Trophoblast cell (in vitro differentiated cells and primary cell): ENCODE measurements at places on chromosomes 16 and 17.

DNA sequence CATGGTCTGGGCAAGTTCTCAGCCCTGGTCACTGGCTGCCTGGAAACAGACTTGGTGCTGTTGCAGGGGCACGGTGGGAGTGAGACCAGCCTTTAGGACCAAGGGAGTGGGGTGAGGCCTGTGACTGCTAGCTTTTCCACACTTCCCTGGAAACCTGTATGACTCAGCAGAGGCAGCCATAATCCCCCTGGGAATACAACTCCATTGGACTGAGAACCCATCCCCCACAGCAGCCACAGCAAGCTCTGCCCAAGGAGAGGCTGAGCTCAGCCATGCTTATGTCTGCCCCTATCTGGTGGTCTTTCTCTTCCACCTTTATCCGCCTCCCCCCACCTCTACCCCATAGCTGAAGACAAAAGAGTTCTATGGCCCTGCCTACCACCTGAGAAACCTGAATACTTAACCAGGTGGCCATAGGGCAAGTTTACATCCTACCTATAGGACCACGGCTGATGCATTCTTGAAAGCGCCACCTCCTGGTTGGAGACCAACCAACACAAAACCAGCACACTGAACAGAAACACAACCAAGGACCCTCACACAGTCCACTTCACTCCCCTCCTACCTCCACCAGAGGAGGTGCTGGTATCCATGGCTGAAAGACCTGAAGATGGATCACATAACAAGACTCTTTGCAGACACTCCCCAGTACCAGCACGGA, 816.2 kb upstream of the SOX9 start:
- no peak for DNase-seq
- H3K36me3 ChIP-seq = no peaks in the 10 kb centered on the region
- no peak overlapping the region for H3K4me3 ChIP-seq
- H3K4me1 ChIP-seq = no peaks in the 10 kb centered on the region

DNA sequence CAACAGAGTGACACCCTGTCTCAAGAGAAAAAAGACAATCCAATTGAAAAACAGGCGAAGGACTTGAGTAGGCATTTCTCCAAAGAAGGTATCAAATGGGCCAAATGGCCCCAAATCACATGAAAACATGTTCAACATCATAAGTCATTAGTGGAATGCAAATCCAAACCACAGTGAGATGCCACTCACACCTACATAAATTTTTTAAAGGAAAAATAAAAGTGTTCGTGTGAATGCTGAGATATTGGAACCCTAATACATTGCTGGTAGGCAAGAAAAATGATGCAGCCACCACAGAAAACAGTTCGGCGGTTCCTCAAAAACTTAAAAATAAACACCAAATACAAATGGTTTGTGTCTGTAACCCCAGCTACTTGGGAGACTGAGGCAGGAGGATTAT, 45.2 kb downstream of the PIGL start:
- no peaks in the 10 kb centered on the region for H3K4me1 ChIP-seq
- H3K4me3 ChIP-seq = no peak overlapping the region
- DNase-seq = no peak
- no peak overlapping the region for H3K27ac ChIP-seq
- H3K27me3 ChIP-seq = no peaks in the 10 kb centered on the region

DNA sequence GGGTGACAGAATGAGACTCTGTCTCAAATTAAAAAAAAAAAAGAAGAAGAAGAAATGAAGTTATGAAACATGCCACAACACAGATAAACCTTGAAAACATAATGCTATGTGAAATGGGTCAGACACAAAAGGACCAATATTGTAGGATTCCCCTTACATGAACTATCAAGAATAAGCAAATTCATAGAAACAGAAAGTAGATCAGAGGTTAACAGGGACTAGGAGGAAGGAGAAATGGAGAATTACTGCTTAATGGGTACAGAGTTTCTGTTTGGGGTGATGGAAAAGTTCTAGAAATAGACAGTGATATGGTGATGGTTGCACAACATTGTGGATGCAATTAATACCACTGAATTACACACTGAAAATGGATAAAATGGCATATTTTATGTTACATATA, 16.3 kb downstream of the RANBP10 start:
- no peak overlapping the region for H3K4me3 ChIP-seq
- peaks cover 9% of the 10 kb centered on the region for H3K36me3 ChIP-seq
- no peaks in the 10 kb centered on the region for H3K27me3 ChIP-seq
- H3K27ac ChIP-seq = no peak overlapping the region
- no peak for DNase-seq

DNA sequence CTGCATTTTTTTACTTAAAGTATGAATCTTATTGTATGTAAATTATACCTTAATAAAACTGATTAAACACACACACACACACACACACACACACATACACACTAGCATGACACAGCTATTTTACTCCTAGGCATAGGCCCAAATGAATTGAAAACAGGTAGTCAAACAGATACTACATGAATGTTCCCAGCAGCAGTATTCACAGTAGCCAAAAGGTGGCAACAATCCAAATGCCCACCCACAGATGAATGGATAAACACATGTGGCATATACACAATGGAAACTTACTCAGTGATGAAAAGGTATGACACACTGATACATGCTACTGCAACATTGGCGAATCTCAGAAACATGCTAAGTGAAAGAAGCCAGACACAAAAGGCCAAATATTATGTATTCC, 223.5 kb downstream of the CYB561 start:
- DNase-seq = no peak
- no peaks in the 10 kb centered on the region for H3K27me3 ChIP-seq
- H3K4me3 ChIP-seq = no peak overlapping the region

- DNase-seq = peak; percentile 1
- no peaks in the 10 kb centered on the region for H3K4me1 ChIP-seq
- H3K27ac ChIP-seq = no peak overlapping the region
- no peaks in the 10 kb centered on the region for H3K36me3 ChIP-seq
These were observed 55.4 kb downstream of the GP2 start for GRCh38 chr16:20271893-20272292.

- H3K27ac ChIP-seq = no peak overlapping the region
- H3K4me1 ChIP-seq = no peaks in the 10 kb centered on the region
- H3K4me3 ChIP-seq = no peak overlapping the region
- H3K36me3 ChIP-seq = no peaks in the 10 kb centered on the region
- H3K27me3 ChIP-seq = no peaks in the 10 kb centered on the region
These were observed 90.3 kb downstream of the EMP2 start for GRCh38 chr16:10490141-10490540.

DNA sequence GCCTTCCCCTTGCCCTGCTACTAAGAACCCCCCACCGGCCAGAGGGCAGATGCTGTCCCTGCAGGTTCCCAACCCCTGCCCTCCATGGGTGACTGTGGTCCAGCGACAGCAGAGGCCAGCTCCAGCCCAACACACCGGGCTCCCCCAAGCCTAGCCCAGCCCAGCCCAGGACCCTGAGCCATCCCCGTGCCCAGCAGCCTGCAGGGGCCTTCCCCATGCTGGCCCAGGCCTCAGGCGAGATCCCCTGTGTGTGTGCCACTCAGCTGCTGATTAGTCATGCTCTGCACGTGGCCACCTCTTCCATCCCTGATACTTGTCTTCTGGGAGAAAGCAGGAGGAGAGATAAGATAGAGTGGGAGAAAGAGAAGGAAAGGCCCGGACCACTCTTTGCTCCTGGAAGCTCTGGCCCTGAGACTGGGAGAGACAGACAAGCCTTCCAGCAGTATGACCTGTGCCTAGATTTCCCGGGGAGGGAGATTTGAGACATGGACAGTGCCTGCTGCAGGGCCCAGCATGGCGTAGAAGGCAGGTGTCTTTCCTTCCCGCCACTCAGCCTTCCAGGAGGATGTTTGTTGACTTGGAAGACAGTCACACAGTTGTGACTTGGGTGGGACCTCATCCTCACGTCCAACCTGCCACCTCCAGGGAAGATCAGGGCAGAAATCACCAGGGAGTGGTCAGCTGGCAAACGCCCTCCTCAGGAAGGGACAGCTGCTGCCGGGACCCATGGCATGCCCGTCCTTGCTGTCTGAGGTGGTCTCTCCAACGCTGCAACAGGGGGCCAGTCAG, 41.3 kb upstream of the RASD1 start:
- no peak for DNase-seq
- no peak overlapping the region for H3K27ac ChIP-seq
- H3K27me3 ChIP-seq = no peaks in the 10 kb centered on the region
- no peaks in the 10 kb centered on the region for H3K4me1 ChIP-seq

DNA sequence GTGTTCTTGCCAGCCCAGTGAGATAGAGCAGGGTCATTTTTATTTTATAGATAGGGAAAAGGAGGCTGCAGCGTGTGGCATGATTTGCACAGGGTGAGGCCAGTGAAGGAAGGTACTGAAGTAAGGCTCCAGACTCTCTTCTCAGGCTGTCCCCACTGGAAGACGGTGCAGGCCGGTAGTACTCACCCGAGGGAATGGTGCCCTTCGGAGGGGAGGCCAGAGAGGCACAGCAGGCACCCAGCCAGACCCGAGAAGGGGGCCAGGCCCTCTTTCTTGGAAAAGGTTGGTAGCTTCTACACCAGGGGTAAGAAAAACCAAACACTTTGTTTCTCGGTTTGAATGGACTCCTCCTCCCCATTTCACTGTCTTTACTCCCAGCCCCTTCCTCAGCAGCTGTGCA, 288 bp downstream of the ANKRD40CL start:
- no peaks in the 10 kb centered on the region for H3K36me3 ChIP-seq
- H3K4me1 ChIP-seq = peaks cover 14% of the 10 kb centered on the region
- DNase-seq = no peak
- H3K27me3 ChIP-seq = no peaks in the 10 kb centered on the region

DNA sequence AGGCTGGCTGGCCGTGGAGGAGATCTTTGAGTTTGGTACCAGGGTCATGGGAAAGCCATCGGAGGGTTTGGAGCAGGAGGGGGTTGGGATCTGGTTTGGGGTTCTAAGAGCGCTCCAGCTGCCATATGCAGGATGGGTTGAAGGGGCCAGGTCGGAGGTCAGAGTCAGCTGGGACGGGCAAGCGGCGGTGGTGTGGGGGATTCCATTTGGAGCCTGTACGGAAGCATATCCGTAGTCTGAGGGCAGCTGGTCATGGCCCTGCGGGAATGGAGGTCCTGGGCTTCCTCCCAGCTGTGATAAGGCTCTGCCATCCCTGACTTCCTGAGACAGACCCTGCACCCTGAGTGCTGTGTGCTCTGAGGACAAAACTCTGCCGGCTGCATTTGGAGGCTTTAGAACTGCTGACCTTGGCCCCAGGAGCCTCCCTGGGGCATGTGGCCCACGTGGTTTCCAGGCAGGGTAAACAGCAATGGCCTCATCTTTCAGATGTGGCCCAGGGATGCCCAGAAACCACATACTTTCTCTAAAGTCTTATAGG, 46.5 kb downstream of the ATP2C2 start:
- no peaks in the 10 kb centered on the region for H3K36me3 ChIP-seq
- no peak overlapping the region for H3K27ac ChIP-seq
- no peaks in the 10 kb centered on the region for H3K27me3 ChIP-seq
- H3K4me1 ChIP-seq = peaks cover 3% of the 10 kb centered on the region
- DNase-seq = no peak

- no peaks in the 10 kb centered on the region for H3K36me3 ChIP-seq
- H3K27me3 ChIP-seq = no peaks in the 10 kb centered on the region
- H3K4me3 ChIP-seq = no peak overlapping the region
- DNase-seq = no peak
- no peak overlapping the region for H3K27ac ChIP-seq
- H3K4me1 ChIP-seq = peaks cover 11% of the 10 kb centered on the region
These were observed 53.4 kb downstream of the MFSD11 start for GRCh38 chr17:76791053-76791980.

DNA sequence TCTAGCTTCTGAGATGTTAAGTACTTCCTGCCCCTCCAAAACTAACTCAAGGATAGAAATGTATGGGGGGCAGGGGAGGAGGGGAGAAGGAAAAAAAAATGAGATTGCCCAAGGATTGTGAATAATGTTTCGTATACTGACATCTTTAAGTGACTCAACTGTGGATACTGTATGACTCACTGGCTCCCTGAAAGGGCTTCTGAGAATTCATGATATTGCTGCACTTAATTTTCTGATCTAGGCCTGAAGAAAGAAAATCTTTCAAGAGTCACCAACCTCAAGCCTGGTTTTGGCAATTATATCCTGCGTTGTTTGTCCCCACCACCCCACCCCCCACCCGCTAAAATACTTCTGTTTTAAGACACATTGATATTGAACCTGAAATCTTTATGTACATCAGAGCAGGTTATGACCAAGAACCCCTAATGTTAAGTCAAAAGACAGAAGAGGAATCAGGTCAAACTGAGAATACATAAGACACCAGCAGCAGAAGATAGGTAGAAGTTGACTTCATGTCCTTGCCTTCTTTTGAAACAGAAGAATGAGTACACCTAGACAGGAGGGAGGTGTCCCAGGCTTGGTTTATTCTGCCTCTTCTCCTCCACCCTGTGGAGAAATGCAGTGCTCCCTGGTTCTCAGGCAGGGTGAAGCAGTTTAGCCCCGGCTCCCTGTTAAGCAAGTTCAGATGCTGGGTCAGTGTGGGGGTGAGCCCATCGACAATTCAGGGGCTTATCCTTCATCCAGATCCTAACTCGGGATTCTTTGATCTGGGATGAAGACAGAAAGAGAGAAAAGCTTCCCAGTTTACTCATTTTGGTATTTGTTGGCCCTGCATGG, 3.3 kb upstream of the FBXL20 start:
- no peak overlapping the region for H3K4me3 ChIP-seq
- peak; percentile 44 for DNase-seq
- H3K27me3 ChIP-seq = no peaks in the 10 kb centered on the region
- H3K4me1 ChIP-seq = peaks cover 7% of the 10 kb centered on the region
- no peak overlapping the region for H3K27ac ChIP-seq

GRCh38 chr16:53955221-53955875, 251.4 kb downstream of the FTO start:
- no peak overlapping the region for H3K27ac ChIP-seq
- no peak for DNase-seq
- H3K36me3 ChIP-seq = no peaks in the 10 kb centered on the region
- no peaks in the 10 kb centered on the region for H3K27me3 ChIP-seq
- peaks cover 2% of the 10 kb centered on the region for H3K4me1 ChIP-seq

DNA sequence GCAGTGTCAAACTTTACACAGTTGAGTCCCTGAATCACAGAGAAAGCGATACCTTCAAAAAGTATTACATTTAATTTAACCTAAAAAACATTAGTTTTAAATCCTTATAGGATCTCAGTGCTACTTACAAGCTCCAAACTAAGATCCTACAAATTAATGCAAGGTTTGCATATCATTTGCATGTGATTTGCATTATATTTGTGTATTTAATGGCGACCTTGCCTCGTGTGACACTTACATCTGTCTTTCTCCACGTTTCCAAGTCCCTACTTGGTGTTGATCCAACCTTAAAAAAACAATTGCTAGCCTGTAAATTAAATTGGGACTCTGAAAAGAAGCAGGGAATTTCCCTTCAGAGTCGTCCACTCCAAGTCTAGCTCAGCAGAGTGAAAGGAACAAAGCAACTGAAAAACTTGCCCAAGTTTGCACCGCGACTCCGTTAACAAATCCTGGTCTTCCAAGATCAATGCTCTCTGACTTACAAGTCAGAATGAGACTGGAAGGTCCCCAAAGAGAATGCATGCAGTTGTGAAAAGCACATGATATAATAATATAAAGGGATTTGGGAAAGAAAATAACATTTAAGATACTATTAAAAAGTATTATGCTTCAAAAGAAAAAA, 739 bp upstream of the FAM117A start:
- DNase-seq = no peak
- H3K36me3 ChIP-seq = no peaks in the 10 kb centered on the region
- H3K4me1 ChIP-seq = no peaks in the 10 kb centered on the region
